ENCODE measurements at places on chromosomes 5 and 9.

DNA sequence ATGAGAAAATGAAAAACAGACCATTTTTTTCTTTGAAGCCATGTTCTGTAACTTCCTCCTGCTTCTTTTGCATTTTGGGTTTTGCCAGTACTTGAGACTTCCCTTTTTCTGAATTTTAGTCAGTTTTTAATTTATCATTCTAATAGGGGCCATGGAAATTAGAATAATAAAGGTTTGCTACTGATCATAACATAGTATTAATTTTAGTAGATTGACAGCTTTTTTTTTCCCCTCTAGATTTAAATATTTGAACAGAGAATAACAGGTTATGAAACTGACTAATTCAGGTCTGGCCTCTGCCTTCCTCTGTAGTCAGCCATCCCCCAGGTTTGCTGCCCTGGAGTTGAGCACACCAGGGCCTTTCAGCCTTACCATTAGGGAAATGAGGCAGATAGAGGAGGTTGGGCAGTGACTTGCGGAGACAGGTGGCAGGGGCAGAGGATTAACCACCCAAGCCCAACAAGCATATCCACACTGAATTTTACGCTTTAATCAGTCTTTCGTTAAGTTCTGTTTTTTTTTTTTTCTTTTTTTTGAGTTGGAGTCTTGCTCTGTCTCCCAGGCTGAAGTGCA, 80.1 kb upstream of the TNFAIP8 start:
- no peak for DNase-seq

DNA sequence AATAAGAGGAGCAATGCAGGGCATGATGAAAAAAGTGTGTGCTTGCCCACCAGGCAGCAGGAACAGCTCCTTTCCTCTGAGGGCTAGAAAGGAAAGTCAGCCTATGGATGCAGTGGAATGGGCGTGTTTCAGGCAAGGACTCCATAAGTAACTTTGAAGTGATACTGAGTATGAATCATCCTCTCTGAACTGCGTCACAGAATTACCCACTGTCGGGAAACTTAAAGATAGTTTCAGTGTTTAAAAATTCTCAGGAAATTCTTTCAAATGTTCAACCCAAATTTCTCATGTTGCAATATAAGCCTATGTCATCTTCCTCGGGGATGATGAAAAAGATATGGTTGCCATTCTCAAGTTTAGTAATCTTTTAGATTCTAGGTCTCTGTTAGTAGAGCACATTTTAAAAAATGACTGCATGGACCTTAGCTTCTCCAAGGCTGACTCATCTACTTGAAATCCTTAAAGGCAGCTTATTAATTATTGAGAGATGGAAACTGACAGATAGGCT, 27.7 kb downstream of the PTCD2 start:
- no peak for DNase-seq

GRCh38 chr5:124401476-124402143, 344.8 kb downstream of the ZNF608 start:
- DNase-seq = peak; percentile 81

GRCh38 chr9:129718647-129719046, 34.2 kb downstream of the PTGES start:
- no peak for DNase-seq

GRCh38 chr5:159514229-159514810, 184.0 kb upstream of the IL12B start:
- no peak for DNase-seq

- no peak for DNase-seq
Observed at GRCh38 chr9:88747768-88748167, 212.8 kb downstream of the NXNL2 start.

DNA sequence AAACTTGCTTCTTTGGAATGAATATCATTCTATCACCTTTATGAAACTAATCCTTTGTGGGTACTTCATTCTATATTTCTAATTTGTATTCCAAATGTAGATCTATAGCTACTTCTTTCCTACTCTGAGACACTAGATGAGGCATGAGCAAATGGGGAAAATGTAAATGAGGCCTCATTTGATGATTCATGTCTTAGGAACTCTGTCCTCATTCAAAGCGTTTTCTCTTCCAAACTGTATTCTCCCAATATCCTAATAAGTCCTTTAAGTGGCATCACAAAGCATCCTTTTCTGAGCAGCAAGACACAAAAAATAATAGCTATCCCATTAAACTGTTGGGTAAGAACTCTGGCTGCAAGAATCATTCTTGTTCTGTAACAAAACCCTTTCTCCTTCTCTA, 56.1 kb downstream of the TTLL11 start:
- no peak for DNase-seq

- DNase-seq = no peak
Observed at GRCh38 chr9:95574176-95574575, 57.4 kb upstream of the PTCH1 start.

Data from NCI-H2029 (cell line).